NCI-H1092 treated with DMSO at 0.1 percent for 48 hours (cell line): ENCODE measurements at places on chromosomes 1 and 21.

DNA sequence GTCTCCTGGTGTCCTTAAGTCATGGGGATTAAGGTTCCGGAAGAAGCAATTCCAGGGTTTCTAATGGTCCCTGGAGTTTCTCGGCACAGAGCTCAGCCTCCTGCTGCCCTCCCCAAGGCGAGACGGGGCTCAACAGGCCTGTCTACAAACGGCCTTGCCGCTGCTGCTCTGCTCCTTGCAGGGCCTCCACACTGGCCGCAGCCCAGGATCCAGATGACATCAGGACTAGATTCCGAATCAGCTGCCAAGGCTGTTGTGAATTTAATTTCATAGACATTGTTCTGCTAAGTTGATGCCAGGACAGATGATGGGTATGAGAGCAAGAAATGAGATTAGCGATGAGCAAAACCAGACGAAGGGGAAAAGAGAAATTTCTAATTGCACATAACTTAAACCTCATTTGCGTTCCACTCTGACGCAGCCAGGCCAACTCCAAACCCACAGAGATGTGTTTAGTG, 103.6 kb upstream of the BACE2 start:
- no peak for DNase-seq

DNA sequence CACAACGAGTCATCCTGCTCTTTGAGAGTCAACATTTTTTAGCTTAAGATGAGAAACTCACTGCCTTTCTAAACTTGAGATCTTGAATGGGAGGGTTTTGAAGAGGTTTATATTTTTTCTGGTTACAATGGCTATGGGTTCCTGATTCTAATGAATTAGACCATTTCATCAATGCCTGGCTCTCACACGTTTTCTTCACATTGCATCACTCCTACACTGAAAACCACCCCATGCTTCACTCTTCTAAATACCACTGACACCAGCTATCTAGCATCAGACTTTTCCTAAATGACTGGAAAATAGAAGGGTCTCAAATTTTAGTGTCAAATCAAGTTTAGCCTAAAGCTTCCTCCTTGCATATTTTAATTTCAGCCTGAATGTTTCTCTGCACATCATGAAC, 606.1 kb upstream of the USP24 start:
- DNase-seq = no peak

GRCh38 chr1:246533371-246533905, 26.4 kb upstream of the SMYD3 start:
- DNase-seq = no peak

DNA sequence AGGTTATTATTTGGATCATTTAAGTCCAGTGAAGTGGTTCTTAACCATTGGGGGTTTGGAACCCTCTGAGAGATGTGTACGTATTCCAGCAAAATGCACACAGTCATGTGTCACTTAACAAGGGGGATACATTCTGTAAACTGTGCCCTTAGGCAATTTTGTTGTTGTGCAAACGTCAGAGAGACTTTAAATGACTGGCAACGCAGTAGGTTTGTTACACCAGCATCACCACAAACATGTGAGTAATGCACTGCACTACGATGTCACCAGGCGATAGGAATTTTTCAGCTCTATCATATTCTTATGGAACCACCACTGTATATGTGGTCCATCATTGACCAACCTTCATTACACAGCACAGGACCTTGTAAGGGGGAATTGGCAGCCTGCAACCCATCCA, 11.9 kb downstream of the AHCYL1 start:
- DNase-seq = no peak

DNA sequence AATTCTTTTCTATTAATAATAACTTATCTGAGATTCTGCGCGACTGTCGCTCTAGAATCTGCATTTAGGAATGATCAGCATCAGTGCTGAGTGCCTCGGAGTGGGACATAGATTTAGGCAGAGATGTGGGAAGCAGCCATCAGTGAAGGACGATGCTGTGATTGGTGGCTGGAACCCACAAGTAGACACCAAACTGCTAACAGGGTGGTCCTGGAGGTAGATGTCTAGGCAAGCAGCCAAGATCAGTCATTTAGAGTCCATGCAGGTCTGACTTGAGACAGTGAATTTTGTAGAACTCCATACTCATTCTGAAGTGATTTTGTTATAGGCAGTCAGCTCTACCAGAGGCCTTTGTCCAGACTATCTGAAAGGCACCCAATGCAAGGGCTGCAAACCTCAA, 51.8 kb upstream of the LYST start:
- DNase-seq = no peak

DNA sequence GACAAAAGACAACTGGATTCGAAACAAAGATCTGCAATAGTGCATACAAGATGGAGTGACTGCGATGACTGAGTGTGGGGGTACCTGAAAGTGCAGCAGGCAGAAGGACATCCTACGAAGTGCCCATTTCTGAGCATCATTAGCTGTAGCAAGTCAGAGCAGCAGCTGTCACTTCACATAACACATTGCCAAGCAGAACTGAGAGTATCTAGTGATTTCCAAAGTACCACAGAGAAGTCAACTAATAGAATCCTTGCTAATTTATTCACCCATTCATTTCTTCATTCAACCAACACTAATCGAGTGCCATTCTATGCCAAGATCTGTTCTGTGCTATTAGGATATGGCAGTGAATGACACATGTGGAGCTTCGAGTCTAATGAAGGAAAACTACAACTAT, 31.6 kb upstream of the CAMSAP2 start:
- no peak for DNase-seq
